ENCODE measurements at places on chromosomes 7 and 10.

- DNase-seq: no peak
These were observed 66.6 kb downstream of the GLCCI1 start for GRCh38 chr7:8035192-8035591.

DNA sequence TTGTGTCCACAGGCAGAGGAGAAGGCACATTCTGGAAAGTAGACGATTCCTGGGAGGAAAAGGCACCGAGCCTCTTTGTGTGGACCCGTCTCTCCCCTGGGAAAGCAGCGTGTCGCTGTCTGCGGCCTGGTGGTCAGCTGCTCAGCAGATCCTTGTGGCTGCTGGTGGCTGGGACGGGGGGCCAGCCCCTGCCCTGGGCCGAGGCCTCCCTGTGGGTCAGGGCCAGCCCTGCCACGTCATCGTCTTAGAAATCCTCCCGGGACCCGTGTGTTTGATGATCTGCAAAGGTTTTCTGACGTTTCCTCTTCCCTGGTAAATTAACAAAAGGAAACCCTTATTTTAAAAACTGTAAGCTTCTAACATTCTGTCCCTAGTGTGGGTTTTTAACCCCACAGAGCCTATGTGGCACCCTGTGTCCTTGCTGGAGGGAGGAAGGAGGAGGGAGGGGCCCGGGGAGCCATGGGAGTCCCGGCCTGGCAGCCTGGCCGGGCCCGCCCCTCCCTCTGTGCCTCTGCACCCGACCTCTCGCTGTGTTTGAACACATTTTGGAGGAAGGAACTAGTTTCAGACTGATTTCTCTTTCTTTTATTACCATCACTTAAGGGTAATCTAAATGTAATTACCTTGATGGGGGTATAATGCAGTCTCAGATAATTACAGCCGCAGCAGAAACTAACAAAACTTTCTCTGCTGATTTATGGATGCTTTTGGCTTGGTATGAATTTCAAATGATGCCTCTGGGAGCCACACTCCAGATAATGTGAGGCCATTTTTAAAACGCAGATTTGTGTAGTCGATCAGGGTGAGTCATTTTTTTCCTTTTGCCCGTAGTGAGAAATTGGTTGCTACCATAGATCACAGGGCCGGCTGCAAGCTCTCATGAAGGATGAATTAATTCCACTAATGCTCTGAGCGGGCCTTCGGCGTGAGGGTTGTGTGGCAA, 85.5 kb downstream of the NKX6-2 start:
- DNase-seq: no peak

GRCh38 chr10:11159543-11160215, 142.0 kb downstream of the CELF2 start:
- no peak for DNase-seq

GRCh38 chr7:158270106-158270775, 317.4 kb downstream of the PTPRN2 start:
- no peak for DNase-seq

DNA sequence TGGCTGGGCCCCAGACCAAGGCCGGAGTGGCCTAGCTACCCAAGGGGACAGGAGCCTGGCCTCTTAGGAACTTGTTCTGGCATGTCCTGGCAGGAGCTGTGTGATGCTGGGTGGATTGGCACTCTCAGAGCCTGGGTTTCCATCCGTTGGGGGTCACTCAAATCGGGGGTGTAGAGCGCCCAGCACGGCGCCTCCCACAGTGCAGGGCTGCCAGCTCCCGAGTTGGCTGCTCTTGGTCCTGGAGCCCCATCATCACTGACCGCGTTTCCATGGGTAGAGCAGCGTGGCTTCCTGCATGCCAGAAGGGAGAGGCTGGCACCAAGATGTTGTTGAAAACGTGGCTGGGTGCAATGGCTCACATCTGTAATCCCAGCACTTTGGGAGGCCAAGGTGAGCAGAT, 70.3 kb downstream of the UNCX start:
- no peak for DNase-seq

DNA sequence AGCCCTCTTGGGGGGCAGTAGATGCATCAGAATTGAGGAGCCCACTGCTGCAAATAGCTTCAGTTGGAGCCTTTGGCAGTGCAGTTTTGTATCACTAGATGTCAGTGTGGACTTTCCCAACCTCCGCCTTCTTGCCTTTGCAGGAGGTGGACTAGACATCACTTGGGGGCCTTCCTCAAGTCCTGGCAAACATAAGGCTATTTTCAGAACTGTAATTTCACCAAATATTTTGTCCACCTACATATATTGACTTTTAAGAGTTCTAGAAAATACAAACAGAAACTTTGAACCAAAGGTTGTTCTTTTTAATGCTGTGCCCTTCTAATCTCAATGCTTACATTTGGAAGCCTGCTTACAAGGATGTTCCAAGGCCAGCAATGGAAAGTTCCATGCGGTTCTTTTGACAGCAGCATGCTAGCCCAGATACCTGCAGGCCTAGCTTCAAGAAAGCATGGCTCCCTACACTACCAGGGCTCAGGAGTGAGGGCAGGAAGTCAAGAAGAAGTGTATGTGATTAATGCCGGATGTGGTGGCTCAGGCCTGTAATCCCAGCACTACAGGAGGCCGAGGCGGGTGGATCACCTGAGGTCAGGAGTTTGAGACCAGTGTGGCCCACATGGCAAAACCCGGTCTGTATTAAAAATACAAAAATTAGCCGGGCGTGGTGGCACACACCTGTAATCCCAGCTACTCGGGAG, 8.0 kb upstream of the ZNRF2 start:
- DNase-seq: peak; percentile 7

- no peak for DNase-seq
These were observed 17.6 kb downstream of the CPED1 start for GRCh38 chr7:121005996-121006584.

All from activated CD4-positive, alpha-beta T cell treated with anti-CD3 and anti-CD28 coated beads for 24 hours (primary cell).